ENCODE measurements at places on chromosomes 3 and 15.

GRCh38 chr3:101249522-101249921 lies 70.9 kb downstream of the IMPG2 start:
- DNase-seq: no peak

- DNase-seq: no peak
These were observed 609.3 kb downstream of the IGSF11 start for GRCh38 chr3:118425272-118425837.

GRCh38 chr3:60770532-60770931 lies 480.7 kb downstream of the FHIT start:
- DNase-seq: no peak

- DNase-seq: peak; percentile 43
These were observed 1.4 kb downstream of the GLCE start for GRCh38 chr15:69161878-69162213.

DNA sequence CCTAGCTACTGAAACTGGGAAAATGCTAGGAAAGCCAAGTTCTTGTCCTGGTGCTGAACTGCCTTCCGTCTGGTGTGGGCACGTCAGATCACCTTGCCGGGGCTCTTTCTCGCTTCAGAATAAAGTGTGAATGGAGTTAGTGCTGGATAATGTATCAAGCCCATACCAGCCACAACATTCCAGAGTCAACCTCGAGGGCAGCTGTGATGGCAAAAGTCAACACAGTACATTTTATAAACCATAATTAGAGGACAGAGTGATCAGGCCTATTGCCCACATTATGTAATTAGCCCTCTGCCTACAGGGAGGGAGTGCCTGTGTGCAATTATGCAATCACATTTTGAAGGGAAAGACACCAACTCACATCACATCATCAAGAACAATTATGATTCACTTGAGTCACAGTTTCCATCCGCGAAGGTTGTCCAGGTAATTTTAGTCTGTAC lies 165.2 kb downstream of the RORA start:
- no peak for DNase-seq

GRCh38 chr3:120450600-120451271 lies at the start of gene FSTL1:
Gene FSTL1 (minus strand): TSS chr3:120450992. CDS start chr3:120450746, 246 bp downstream.
- DNase-seq: no peak

GRCh38 chr15:57216288-57216687 lies 160.0 kb upstream of the CGNL1 start:
- DNase-seq: no peak

GRCh38 chr3:176953106-176954060 lies 243.9 kb downstream of the TBL1XR1 start:
- DNase-seq: no peak

DNA sequence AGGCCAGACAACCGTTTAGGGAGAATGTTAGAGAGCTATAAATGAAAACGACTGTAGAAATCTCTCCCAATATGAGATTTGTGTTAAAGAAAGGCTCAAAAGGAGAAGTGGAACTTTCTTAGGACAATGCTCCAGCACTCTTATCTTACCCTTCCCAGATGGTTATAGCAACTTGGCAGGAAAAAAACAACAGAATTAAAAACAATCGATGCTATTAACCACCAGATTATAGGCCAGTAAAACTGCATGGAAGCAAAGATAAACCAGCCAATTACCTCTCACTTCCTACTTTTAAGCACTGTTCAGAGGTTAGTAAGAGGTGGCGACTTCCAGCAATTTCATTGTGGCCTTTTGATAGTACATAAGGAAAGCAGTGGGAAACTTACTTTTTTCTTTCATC lies 72.9 kb downstream of the TMCC1 start:
- no peak for DNase-seq

- DNase-seq: no peak
These were observed 162.8 kb downstream of the ARRDC4 start for GRCh38 chr15:98123297-98123696.

DNA sequence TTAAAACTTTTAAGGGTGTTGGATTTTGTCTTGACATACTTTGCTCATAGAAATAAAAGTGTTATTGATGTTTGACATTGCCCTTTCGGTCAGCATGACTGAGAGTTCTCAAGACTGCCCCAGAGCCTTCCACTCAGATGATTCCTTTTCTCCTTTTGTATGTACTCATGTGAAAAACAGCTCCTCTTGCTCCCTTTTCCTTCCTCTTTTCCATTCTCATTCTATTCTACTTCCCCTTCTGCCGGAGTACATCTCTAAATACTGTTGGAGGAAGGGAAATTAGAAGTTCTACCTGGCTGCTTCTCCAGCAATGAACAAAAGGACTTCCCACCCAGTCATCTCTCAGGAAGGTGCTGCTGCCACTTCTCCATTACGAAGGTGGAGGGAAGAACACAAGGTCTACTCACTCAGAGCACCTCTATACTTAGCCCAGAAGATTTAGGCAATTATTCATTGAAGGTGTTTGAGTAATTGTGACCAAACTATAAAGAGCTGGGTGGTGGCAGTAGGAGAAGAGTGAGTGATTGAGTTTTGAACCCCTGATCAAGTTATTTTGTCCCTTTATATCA lies 163.8 kb upstream of the MBNL1 start:
- DNase-seq: peak; percentile 7

GRCh38 chr15:31222773-31223341 lies 103.8 kb upstream of the KLF13 start:
- no peak for DNase-seq

DNA sequence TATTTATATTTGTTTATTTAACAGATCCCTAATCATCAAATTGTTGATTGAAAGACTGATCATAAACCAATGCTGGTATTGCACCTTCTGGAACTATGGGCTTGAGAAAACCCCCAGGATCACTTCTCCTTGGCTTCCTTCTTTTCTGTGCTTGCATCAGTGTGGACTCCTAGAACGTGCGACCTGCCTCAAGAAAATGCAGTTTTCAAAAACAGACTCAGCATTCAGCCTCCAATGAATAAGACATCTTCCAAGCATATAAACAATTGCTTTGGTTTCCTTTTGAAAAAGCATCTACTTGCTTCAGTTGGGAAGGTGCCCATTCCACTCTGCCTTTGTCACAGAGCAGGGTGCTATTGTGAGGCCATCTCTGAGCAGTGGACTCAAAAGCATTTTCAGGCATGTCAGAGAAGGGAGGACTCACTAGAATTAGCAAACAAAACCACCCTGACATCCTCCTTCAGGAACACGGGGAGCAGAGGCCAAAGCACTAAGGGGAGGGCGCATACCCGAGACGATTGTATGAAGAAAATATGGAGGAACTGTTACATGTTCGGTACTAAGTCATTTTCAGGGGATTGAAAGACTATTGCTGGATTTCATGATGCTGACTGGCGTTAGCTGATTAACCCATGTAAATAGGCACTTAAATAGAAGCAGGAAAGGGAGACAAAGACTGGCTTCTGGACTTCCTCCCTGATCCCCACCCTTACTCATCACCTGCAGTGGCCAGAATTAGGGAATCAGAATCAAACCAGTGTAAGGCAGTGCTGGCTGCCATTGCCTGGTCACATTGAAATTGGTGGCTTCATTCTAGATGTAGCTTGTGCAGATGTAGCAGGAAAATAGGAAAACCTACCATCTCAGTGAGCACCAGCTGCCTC lies 14.7 kb downstream of the THBS1 start:
- no peak for DNase-seq

DNA sequence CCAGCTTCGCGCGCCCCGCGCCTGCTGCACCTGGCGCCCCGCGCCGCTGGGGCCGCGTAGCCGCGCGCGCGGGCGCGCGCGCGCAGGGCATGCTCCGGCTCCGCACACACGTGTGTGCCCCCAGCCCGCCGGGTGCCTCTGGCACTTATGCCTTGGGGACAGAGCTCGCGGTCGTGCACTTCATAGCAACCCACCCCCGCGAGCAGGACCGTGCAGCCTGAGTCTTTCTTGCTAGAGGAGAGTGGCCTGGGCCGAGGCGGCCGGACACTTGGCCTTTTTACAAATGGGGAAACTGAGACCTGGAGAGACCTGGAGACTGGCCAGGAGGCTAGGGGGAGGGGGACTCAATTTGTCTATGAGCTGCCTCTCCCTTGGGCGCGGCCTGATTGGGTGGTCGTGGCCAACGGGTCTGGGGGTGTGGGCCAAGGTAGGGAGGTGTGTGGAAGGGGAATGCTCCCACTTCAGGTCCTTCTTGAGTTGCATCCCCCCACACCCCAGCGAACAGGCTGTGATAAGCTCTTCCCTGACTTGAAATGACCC lies 562 bp downstream of the NBEAL2 start:
- DNase-seq: no peak

GRCh38 chr3:71752831-71753700 lies 589 bp upstream of the GPR27 start:
- DNase-seq: no peak

DNA sequence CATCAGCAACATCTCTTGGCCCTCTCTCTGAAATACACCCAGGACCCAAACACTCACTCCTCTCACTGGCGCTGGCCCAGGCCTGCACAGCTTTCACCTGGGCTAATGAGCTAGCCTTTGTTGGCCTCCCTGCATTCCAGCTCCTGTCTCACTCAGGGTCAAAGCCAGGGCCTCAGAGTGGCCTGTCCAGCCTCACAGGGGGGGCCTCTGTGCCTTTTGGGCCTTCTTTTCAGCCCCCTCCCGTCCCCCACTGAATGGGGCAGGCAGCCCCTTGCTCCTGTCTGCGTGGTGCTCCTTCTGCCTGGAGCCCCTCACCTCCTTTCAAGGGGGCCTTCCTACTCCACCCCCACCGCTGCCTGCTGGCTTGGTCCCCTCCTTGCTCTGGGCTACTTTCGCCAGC lies 59.0 kb upstream of the PRR23E start:
- no peak for DNase-seq

GRCh38 chr3:134839990-134840389 lies 44.9 kb downstream of the EPHB1 start:
- no peak for DNase-seq

GRCh38 chr3:52185837-52186236 lies 12.1 kb upstream of the ALAS1 start:
- DNase-seq: no peak

DNA sequence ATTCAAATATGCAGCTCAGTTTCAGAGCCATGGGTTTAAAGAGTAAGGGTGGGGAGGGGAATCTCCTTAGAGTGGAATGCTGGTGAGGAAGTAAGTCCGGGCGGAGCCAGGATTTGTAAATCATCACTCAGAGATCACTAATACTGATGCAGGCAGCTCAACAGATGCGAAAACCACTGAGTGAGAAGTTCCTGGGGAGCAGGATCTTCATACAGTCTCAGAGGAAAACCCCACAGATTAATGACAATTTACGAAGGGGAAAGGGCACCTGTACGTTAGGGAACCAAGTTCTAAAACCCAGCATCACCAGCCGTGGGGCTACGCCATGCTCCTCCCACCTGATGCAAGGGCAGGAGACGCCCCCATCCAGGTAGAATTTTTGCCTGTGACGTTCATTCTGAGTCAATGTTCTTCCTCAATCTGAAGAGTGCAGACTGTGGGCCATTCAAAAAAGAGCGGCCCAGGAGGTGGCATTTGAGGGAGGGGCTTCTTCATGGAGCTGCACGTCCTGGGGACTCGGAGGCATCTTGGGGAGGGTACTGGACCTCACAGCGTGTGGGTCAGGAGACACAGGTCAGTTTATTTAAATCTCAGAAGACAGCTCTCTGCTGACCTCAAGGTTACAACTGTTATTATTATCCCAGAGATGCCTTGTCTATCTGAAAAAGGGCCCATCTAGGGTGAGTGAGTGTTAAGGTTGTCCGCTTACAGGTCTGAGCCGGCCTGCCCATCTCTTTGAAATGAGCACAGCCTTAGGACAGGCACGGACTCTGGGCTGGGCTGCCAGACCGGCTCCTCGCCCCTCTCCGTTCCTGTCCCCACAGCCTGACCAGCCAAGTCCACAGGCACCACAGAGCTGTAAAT lies 228.0 kb downstream of the XXYLT1 start:
- DNase-seq: no peak

DNA sequence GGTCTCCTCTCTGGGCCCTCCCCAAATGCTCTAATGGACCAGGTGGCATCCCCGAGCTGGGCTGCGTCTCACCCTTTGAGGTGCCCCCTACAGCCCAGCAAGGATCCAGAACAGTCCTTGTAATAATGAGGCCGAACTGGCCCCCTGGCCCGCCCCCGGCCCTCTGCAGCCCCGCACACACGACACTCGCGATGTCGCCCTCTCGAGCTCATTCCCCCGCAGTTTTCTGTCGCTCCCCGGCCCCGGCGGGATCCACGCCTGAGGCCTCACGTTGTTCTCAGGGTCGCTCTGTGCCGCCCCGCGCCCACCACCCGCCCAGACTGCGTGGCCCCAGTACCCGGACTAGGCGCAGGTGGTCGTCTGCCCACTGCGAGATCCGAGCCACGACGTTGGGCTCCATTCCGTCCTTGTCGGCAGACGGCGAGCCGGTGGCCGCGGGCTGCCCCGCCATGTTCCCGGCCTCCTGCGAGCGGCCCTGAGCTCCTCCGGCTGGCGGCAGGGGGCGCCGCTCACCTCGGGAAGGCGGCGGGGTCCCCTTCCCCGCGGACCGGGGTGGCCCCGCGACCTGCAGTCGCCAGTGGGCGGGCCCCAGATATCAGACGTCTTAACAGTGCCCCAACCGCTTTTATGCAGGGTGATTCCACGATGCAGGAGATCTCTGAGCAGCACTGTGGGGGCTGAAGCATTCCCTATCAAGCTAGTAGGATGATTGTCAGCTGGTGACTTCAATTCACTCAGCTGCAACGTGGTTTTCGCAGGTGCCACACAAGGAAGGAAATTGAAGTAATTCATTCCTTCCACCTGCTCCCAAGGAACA lies at the start of gene C3orf33:
TSS of gene C3orf33 (minus strand) at position 477 of the 817 bp plus-strand sequence. CDS start at position 451, 26 bp downstream.
- peak; percentile 73 for DNase-seq

DNA sequence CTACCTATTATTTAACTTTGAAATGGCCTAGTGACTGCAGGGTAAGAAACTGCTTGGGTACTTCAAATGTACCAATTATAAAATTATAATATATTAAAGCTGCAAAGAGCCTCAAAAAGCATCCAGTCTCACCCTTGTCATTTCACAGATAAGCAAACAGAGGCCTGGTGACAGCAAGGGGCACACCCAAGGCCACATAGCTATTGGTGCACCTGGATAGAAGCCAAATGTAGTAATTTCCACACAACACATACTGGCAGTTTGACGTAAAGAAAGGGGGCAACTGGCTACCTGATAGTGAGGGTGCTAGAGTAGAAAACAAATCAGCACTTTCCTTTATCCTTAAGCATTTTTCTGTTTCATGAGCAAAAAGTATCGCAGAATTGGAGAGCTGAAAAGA lies 51.1 kb downstream of the IFT57 start:
- DNase-seq: no peak

- no peak for DNase-seq
These were observed 191.7 kb downstream of the PDZRN3 start for GRCh38 chr3:73433079-73433478.

DNA sequence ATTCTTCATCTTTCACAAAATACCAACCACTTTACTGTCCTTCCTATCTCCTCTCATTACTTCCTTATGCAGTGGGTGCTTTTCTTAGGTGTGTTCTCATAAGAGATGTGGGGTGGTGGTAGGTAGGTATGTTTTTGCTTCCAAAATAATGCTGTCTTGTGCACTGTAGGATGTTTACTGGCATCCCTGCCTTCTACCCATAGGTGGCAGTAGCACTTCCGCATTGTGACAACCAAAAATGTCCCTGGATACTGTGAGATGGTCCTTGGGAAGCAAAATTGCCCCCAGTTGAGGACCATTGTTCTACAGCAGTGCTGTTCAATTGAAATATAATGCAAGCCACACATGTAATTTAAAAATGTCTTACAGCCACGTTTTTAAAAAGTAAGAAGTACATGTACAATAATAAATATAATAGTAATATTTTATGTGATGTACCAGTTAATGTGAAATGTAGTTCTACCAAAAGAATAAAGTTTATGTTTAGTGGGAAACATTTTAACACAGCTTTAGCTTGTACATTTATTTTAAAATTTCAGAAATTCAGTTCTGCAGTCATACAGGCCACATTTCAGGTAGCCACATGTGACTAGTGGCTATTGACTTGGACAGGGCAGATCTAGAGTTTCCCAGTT lies 75.2 kb downstream of the NEO1 start:
- no peak for DNase-seq

- DNase-seq: no peak
These were observed 94.5 kb upstream of the ADAMTSL3 start for GRCh38 chr15:83559310-83559966.

All from KG1 (cell line).